ENCODE measurements at places on chromosomes 5 and 9.
A peak's percentile ranks its signal among the peaks of the same experiment; 100 is the strongest.

DNA sequence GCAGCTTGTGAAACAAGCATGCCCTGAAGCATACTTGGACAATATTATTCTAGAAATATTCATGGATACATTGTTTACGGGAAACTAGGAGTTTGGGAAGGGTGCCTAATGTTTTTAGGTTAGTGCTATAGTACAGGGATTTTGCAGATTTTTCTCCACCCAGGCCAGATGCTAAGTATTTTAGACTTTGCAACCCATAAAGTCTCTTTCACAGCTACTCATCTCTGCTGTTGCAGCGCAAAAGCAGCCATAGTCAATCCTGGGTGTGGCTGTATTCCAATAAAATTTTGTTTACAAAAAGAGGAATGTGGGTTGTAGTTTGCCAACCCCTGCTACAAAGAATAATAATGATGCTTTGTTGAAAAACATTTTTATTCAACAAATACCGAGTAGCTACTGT lies 106.2 kb downstream of the CEMIP2 start:
- no peak for DNase-seq

- peak; percentile 16 for DNase-seq
These were observed 671.4 kb downstream of the NR2F1-AS1 start for GRCh38 chr5:92909602-92909962.

DNA sequence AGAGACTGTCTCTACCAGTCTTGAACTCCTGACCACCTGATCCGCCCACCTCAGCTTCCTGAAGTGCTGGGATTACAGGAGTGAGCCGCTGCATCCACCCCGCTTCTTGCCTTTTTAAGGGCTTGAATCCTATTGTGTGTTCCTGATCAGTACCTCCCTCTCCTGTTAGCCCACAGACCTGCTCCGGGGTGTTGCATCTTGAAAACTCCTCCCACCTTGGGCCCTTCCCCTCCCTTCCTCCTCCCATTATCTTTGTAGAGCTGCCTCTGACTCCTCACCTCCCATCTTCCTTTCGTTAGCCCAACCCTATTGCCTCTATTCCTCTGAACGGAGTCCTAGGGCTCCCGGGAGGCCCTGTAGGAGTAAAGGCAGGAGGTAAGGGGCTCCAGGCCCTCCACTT lies 48.5 kb upstream of the NEK6 start:
- DNase-seq = no peak

DNA sequence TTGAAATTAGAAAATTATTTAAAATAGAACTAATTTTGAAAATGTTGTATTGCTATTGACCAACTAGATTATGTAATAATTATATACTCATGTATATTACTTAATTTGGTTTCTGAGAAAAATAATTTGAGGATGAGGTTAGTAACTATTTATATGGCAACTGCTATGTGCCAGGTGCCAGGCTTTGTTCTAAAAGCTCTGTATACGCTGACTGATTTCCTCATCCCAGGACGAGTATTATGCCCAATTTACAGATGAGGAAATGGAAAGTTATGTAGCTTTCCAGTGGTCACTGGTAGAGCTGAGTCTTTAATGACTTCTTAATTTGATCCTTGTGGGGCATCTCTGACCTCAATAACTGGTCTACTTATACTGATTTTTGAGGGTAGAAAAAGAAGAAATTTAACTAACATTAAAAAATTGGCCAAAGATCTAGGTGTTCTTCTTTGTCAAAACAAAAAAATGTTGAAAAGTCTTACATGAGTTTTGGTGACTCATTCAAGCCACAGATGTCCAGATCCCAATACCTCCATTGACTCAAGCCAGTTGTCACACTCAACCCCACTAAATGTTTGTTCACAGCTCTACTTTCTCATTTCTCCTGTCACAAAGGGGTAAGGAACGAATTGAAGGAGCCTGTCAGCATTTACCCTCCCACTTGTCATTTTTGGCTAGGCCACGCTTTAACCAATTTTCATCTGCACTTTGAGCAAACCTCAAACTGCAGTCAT lies 228.1 kb upstream of the MEF2C start:
- DNase-seq = no peak

DNA sequence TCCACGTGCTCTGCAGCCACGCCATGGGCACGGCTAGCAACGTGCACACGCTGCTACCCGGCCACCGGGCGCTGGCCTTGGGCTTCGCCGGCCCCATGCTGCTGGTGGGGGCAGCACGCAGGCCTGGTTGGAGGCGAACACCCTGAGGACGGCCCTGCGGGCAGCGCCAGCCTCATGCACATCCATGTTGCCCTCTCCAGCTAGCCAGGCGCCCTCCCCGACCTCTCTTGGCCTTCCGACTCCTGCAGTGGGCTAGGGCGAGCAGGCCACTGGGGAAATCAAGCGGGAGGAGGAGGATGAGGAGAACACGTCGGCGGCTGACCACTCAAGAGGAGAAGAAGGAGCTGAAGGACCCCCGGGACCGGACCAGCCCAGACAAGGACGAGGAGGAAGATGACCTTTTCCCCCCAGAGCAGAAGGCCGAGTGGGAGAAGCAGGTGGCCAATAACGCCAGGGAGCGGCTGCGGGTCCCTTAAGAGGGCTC lies 73.3 kb downstream of the INSL6 start:
- no peak for DNase-seq

DNA sequence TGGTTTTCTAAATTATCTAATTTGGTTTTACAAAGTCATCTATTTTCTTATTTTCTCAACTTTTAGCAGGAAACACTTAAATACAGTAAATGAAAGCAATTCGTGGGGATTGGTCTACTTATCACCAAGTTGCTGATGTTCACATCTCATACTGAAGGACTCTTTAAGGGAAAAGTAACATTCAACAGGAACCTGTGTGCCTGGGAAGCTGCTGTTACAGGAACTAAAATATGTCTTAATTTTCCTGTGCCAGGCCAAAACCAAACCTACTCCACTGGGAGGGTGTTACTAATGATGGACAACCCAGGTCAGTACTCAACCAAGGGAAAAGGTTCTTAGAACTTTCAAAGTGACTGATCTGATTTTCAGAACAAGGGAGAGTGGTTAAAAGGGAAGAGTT lies 5.3 kb downstream of the ISCA1 start:
- DNase-seq = no peak

GRCh38 chr5:113950186-113950585 lies 411.7 kb upstream of the KCNN2 start:
- DNase-seq = no peak

DNA sequence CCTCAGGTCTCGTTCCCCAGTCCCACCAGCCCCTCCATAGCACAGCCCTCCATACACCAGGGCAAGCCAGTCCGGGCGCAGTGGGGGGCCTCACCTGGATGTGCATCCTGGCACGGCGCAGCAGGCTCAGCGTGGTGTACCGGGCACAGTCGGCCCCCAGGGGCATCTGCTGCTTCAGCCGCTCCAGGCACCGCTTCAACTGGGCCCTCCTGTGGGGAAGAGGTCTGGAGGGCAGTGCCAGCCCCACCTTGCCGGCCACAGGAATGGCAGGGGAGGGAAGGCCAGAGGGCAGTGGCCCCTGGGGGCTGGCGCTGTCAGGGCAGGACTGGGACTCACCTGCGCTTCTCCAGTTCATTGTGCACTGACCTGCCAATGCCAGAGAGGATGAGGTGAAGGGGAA lies 1.4 kb downstream of the MXD3 start:
- DNase-seq = no peak

DNA sequence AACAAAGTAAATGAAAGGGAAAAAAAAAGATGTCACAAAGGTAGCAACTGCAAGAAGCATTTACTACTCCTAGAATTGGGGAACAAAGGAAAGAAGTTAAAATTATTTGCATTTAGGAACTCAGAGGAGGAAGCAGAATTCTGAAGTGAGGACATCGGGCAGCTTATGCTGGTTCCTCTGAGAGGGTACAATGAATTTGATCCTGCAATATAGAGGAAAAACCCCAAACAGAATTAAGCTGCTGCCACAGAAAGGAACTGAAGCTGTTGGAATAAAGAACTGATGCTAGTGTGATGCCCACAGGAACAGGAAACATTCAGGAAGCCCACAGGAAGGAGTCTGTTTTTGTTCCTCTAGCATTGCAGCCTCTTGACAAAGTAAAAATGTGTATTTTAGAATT lies 22.3 kb upstream of the TBCA start:
- DNase-seq = no peak

DNA sequence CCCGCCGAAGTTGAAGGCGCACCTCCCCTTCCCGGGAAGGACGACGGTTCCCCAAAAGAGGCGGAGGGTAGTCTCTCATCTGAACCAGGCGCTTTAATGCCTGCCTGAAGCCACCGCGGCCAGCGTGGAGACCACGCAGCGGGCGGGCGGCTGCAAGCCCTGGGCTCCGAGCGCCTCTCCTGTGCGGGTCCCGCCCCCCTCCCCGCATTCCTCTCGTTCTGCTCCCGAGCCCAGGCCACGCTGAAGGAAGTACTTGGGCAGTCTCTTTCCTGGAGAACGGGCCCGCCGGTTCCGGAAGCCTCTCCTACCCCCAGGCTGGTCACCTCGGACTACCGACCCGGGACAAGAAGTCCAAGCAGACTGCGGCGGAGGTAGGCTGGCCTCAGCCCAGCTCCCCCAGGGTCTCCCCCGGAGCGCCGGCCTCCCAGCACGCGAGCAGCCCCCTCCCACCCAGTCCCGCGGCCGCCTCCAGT lies 571 bp downstream of the PPIC start:
- DNase-seq = peak; percentile 42

DNA sequence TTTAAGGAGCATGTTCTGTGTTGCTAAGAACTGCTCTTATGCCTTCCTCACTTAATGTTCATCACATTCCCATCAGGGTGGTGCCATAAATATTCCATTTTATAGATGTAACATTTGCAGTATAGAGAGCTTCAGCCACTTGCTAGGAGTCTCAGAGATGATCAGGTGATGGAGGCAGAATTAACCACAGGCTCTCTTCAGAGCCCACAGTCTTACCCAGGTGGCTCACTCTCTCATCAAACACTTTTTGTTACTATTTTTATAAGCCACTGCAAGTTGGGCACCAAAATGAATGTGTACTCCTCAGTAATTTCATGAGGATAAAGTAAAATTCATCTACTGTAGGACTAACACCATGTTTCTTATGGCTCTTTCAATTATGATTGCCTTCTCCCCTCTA lies 491.5 kb upstream of the DAP start:
- DNase-seq = no peak

- peak; percentile 60 for DNase-seq
These were observed 196.2 kb downstream of the HSPA4 start for GRCh38 chr5:133247881-133248624.

- DNase-seq = peak; percentile 71
These were observed at the start of gene ANKH for GRCh38 chr5:14871214-14872069. ANKH (minus strand) TSS chr5:14871778; CDS start chr5:14871447, 331 bp downstream.

DNA sequence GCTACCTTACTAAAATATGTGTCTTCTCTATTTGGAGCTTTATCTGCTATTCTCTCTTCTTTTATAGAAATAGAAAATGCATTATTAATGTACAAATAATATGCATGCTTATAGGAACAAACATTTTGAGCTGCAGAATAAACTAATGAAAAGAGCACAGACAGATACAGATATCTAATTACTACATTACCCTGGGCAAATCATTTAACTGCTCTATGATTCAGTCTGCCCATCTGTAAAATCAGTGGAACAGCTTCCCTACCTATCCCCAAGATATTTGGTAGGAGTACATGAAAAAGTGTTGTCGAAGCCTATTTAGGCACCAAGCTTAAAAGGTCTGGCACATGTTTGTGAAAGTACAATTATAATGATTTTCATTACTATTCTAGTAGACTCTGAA lies 166.3 kb downstream of the EFNA5 start:
- DNase-seq = no peak

DNA sequence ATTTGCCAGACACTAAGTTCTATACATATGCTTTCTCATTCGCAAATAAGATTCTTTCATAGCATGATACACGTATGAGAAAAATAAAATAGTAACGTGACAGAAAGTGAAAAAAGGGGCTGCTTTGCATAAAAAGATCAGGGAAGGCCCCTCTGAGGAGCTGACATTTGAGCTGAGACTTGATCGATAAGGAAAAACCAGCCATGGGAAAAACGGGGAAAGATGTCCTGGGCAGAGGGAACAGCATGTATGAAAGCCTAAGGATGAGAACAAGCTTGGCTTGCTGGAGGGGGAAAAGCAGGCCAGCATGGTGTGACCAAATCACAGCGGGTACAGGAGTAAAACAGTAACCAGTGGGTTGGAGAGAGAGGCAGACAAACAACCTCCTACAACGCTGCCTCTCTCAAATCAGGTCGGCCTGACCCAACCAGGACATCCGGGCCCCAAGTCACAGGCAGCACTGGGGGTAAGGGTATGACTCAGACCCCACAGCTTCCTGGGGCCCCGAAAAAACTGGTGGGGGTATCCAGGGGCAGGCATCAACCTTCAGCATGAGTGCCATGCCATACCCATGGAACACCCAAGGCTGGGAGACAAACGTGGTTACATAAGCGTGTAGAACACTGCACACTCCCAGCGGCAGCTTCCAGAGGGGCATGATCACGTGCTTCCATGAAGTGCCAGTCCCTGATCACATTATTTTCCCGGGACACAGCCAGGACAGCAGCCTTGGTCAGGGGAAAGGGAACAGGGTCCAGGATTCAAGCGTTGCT lies 2.2 kb downstream of the TNIP1 start:
- no peak for DNase-seq

GRCh38 chr5:169139480-169140050 lies 161.4 kb downstream of the SLIT3 start:
- DNase-seq = no peak

DNA sequence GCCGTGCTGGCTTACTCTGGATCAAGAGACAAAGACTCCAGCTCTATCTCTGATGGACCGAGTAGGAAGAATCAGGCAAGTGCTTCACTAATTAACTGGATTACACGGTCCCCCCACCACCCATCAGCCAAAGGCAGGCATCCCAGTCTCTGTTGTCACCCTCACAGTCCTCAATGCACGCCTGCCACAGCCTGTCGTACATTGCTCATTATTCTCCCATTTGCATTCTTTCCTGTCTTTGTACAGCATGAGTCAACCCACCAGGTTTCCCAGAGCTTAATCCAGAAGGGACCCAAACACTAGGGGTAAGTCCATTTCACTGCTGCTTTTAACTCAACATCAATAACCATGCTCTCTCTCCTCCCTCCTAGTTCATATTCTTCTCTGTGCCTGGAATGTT lies 44.4 kb downstream of the PCA3 start:
- DNase-seq = no peak

DNA sequence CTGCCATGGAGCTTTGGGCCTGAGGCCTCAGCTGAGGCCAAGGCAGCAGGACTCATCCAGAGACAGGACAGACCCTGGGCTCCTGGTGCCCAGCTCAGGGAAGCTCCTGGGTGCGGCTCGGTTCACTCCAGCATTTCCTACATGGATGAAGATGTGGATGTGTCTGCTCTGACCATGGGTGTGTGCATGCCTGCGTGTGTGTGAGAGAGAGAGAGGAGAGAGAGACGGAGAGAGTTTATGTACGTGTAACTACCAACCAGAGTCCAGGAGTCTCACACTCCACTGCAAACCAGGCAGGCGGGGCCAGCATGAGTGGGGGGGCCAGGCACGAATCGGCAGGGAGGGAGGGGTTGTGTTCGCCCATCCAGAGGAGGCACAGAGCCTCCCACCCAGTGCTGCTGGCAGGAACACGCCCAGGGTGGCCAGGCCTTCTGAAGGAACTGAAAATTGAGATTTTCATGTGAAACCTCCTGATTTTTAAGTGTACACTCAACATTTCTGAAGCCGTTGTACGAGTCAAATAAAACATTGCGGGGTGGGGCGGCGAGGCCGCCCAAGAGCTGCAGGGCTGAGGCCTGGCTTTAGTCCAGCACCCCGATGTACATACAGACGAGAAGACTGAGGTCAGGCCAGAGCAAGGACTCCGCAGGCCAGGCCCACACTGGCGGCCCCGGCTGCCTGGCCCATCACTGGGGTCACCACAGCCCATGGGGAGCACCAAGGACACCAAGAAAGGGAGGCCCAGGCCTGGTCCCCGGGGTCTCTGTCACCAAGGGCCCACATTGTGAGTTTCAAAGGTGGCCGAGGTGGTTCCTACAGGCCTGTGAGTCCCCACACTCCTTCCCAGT lies 88.7 kb downstream of the ADAMTS2 start:
- no peak for DNase-seq
